Tongue (tissue), 3 donors: ENCODE measurements at places on chromosomes 7 and 10. TPM values are rescaled to one million over a fixed set of nuclear protein-coding genes. Genes with fewer than 3 reads are reported as not detected.

DNA sequence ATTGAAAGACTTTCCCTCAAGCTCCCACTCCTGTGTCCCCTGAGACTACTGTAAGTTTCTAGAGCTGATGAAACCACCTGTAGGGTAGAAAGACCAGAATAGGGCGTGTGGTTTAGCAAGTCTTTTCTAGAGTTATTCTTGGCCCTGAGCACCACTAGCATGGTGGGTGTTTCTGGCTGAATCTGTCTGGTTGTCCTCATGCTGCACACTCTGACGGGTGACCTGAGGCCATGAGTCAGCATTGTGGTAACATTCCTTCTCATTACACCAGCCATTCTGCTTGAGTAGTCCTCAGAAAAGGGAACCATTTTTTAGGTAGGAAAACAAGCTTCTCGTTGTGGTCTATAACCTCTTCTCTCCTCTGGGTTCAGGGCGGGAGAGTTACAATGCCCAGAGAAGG is 250.3 kb downstream of the SNX13 start:
- DNase-seq = no peak

- peak; percentile 25 for DNase-seq
Observed at GRCh38 chr7:36216063-36216684, 63.1 kb downstream of the EEPD1 start.

- DNase-seq = no peak
Observed at GRCh38 chr7:71976645-71977044, 435.5 kb downstream of the CALN1 start.

- peak; percentile 82 for DNase-seq
Observed at GRCh38 chr7:1447551-1448244, 11.6 kb downstream of the MICALL2 start.

- peak; percentile 57 for DNase-seq
Observed at GRCh38 chr7:82442492-82443035, 1.0 kb downstream of the CACNA2D1 start.

- peak; percentile 35 for DNase-seq
Observed at GRCh38 chr10:117411479-117412399, 36.5 kb upstream of the PDZD8 start.

DNA sequence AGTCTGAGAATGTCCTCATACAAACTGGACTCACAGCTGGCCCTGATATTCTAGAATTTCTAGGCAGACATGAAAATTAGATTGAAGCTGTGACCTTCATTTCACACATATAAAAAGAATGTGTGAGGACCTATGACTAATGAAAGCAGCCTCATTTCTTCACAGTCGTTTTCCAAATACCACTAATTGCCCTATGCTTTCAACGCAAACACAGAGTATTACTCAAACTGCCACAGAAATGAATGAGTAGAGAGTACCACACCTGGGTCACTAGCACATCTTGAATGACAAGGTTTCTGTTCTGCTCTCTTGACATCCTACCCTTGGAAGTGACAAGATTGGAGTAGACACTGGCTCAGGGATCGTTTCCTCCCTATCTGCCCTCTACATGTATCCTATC is 142.4 kb downstream of the C1GALT1 start:
- no peak for DNase-seq

DNA sequence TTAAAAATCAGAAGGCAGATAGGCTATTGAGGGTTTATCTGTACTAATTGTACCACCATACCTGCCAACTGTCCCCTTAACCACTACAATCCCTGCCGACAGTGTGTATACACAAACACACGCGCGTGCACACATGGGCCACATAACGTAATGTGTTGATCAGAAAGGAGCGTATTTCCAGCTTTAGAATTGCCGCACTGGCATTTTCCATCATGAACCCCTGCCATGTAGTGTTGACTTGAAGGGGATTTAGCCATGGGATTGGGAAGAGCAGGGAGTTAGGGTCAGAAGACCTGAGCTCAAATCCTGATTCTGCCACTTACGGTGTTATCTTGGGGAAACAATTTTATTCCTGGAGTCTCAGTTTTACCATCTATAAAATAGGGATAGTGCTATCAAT is 158.9 kb downstream of the TCF7L2 start:
- no peak for DNase-seq

- DNase-seq = no peak
Observed at GRCh38 chr7:30505174-30505697, 607 bp upstream of the GGCT start.

DNA sequence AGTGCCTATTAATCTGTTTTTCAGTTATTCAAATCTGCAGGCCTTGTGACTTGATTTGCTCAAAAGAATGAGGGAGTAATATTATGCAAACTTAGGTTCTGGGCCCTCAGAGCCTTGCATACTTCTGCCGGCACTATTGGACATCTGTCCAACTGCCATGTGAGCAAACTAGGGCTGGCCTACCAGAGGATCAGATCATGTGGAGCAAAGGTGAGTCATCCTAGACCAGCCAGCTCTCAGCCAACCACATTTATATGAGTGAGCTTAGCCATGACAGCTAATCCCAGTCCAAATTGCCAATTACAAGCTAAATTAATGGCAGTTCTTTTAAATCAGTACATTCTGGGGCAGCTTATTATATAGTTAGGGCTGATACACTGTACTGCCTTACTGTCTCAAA is 69.6 kb downstream of the SDHAF3 start:
- DNase-seq = no peak

GRCh38 chr7:32937344-32938174 is 19.7 kb upstream of the FKBP9 start:
- peak; percentile 58 for DNase-seq

GRCh38 chr10:120205368-120206018 is 251.5 kb upstream of the PLPP4 start:
- peak; percentile 20 for DNase-seq

GRCh38 chr10:122981066-122981464 is 864 bp downstream of the PSTK start:
- DNase-seq = peak; percentile 58

- DNase-seq = peak; percentile 73
Observed at GRCh38 chr10:29734962-29735627, 100.3 kb upstream of the SVIL start.

DNA sequence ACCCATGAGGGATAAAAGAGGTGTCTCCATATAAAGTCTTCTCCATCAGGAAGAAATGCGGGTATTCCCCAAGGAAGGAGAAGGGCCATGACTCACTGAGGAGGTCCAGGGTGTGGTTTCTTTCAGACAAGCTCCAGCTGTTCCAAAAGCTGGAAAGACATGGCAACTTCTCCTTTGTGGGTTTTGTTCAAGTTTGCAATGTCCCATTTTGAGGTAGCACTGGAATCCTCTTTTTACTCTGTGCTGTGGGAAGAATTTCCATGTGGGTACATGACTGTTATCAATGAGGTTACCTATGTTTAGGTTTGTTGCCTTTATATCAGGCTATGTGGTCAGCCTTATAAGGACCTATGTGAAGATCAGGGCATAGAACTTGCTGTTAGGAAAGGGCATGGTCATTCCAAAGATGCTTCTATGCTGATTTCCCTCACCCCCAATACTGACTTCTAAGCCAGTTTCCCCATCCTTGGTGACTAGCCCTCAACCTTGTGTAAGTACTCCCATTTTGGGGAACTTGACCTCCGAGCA is 697.5 kb downstream of the INHBA start:
- no peak for DNase-seq

DNA sequence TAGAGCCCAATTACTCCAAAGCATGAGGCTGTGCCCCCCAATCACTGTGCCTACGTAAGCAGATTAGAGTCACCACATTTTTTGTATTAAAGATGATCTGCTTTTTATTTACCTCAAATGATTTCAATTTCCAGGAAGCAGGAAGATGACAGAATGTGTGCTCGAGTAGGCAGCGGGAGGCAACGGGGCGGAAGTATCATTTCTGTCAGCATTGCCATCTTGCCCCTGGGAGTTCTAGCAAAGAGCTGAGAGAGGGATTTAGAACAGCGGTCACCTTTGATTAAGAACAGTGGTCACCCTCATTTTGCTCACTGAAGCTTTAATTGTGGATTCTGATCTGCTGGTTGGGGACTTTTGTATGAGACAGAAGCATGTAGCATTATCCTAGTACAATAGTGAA is 117.1 kb upstream of the FAM13C start:
- no peak for DNase-seq

DNA sequence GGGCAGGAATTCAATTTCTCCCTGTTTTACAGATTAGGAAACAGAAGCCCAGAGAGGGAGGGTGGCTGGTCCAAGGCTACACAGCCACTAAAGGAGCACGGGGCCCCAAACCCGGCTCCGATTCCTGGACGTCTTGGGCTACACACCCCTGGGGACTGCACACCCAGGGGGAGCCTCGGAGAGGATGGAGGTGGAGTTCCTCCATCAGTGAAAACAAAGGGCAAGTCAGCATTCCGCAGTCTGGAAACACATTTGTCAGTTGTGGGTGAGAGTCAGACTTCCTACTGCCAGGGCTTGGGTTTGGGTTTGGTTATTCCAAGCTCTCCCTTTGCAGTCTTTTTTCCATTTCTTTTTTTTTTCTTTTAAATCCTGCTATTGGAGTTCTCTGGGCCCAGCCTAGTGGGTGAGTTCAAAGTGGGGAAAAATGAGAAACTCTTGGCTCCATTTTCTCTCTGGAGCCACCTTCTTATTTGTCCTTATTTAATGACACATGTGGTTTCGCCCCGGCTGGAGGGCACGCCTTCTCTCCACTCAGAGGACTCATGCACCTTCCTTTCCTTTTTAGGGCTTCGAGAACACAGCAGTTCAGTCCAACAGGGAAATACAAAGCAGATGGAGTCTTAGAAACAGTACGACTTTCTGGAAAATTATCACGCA is 59.9 kb upstream of the AQP1 start:
- DNase-seq = peak; percentile 58

DNA sequence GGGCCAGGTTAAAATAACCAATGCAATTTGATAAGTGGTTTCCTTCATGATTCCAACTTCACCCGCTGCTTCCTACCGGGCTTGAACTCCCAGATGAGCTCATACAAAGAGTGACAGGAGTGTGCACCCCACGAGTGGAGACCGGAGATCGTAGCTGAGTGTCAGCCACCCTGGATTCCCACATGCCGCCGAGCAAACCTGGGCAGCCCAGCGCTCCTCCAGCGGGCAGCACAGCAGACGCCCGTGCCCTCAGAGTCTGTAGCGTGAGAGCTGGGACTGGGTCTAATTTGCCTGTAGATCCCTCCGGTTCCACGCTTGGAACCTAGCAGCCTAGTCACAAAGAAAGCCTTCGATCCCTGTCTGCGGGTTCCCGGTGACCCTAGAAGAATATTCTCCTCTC is 476.1 kb upstream of the MGMT start:
- no peak for DNase-seq

DNA sequence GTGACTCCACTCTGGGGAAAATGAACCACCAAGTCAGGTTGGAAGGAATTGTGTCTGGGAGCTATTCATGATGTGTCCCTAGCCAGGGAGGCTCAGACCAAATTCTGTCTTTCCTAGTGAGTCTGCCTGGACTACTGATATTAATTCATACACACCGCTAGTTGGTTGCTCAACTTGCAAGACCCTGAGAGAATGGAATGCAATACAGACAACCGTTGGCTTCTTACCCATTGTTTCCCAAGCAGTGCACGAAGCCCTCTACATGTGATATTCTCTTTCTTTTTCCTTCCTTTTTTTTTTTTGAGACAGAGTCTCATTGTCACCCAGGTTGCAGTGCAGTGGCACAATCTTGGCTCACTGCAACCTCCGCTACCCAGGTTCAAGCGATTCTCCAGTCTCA is 19.4 kb upstream of the SRGN start:
- no peak for DNase-seq

DNA sequence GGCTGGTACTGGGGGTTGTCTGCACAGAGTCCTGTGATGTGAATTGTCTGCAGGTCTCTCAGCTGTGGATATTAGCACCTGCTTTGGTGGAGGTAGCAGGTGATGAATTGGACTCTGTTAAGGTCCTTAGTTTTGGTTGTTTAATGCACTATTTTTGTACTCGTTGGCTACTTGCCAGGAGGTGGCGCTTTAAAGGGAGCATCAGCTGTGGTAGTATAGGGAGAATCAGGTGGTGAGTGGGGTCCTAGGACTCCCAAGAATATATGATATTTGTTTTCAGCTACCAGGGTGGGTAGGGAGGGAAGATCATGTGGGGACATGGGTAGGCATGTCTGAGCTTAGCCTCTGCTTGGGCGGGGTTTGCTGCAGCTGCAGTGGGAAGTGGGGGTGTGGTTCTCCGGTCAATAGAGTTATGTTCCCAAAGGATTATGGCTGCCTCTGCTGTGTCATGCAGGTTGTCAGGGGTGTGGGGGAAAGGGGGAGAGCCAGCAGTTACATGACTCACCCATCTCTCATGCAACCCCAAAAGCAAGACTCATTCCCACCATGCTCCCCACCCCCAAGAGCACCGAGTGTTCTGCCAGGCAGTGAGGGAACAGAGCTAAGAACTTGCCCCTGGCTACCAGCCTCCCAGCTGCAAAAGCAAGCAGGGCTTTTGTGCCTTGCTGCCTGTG is 53.7 kb upstream of the ZNF273 start:
- DNase-seq = peak; percentile 25

DNA sequence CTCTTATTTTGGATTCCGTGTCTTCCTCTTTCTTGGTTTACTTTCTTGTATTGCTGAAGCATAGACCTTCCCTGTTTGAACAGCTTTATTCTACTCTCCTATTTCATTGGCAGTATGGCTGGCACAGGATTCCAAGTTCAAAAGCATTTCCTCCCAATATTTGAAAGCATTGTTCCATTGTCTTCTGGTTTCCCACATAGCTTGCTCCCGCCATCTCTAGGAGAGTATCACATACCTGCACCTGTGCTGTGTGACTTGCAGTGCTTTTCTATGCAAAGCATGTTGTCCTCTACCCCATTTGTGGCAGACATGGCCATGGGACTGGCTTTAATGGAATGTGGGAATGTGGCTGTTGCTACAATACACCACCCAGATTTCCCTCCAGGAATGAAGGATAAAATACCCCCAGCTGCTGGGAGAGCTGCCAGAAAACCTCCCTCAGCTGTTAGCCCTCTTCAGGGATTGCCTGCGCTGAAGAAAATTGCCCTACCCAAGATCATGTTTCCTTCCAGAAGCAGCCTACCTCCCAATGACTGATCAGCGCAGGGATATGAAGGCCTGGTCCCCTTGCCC is 6.9 kb upstream of the MYOF start:
- DNase-seq = peak; percentile 83

GRCh38 chr10:43689618-43689954 is 40.9 kb upstream of the ZNF32 start:
- peak; percentile 73 for DNase-seq

GRCh38 chr7:155483245-155483644 is 25.3 kb downstream of the EN2 start:
- DNase-seq = no peak

The STK31 gene
- 0.21 TPM for total RNA-seq

The LRRC61 gene
- 6.3 TPM for total RNA-seq

The RPEL1 gene
- not detected for total RNA-seq

The OPALIN gene
- not detected for total RNA-seq

The MXI1 gene
- total RNA-seq = 31.3 TPM

The FEZF1 gene
- not detected for total RNA-seq

The CFAP70 gene
- 1.8 TPM for total RNA-seq

The PRSS2 gene
- not detected for total RNA-seq

The CYP3A7 gene
- total RNA-seq = 0.21 TPM
